ENCODE measurements at places on chromosomes 4 and X.

GRCh38 chrX:39889704-39890103 lies 208.1 kb downstream of the BCOR start:
- no peak for DNase-seq

DNA sequence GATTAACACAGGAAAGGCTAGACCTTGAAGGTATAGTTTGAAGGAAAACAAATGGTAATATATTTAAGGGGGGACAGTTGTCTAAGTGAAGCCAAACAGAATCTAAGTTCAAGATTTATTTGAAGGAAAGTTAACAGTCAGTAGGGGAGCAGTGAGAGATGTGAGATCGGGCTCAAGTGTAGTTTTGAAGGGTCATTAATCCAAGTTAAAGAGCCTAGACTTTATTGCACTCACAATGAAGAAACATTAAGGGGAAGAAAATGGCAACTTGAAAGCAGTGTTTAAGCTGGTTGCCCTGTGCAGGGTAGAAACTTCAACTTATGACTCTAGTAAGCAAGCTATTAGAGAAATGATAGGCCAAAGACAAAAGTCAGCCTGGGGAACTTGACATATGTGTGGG lies 1952.2 kb downstream of the PCDH7 start:
- DNase-seq: no peak

DNA sequence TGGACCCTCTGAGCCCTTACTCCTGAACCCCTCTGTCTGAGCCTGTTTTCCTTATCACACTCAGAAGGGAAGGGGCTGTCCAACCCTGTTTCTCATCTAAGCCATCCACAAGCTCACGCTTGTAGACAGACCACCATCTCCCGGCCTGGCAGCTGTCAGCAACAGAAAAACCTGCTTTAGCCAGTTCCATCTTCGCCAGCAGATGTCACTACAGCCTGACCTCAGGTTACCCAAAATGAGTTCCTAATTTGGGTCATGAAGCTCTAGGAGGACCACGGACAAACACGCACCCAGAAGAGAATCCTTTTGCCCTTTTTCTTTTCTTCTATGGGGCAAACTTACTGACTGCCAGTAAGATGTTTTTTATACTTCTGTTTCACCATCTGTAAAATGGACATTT lies 445.4 kb downstream of the BCOR start:
- DNase-seq: no peak

GRCh38 chr4:24519649-24520048 lies 64.7 kb downstream of the DHX15 start:
- no peak for DNase-seq

DNA sequence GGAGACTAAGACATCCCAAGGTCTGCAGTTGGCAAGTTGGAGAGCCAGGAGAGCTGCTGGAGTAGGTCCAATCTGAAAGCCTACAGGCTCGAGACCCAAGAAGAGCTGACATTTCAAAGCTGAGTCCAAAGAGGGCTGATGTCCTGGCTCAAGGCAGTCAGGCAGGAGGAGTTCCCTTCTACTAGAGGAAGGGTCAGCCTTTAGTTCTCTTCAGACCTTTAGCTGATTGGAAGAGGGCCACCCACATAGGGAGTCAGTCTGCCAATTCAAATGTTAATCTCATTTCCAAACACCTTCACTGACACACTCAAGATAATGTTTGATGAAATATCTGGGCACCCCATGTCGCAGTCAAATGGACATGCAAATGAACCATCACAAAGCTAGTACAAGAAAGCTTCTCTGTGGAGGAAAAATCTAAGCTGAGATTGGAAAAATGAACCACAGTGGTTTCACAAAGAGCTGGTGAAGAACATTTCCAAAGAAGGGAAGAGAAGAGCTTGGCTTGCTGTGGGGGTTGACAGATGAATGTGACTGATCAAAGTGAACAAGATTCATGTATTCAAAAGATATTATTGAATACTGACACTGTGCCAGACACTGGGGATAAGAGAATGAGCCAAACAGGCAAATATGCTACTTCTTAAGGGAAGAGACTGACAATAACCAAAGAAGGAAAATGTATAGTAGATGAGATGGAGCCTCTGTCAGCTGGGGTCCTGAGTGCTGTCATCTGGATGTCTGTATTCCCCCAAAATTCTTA lies 61.2 kb downstream of the STK32B start:
- no peak for DNase-seq

- peak; percentile 37 for DNase-seq
These were observed 41.7 kb downstream of the ITM2A start for GRCh38 chrX:79325263-79325958.

DNA sequence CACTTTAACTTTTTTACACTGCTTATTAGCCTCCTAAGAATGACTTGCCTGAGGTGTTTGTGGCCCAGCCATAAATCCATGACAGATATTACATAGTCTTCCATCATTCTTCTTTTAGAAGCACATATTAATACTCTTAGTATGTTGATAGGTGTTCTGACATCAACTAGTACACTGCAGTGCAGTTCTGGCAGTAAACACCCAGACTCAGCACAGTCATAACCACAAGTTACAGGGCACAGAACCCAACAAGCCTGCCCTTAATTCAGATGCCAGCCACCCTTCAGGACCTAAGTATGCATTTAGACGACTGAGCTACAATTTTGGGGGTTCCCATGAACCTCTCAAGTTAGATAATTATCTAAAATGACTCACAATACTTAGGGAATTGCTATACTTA lies 36.5 kb upstream of the GUCY1B1 start:
- DNase-seq: no peak

DNA sequence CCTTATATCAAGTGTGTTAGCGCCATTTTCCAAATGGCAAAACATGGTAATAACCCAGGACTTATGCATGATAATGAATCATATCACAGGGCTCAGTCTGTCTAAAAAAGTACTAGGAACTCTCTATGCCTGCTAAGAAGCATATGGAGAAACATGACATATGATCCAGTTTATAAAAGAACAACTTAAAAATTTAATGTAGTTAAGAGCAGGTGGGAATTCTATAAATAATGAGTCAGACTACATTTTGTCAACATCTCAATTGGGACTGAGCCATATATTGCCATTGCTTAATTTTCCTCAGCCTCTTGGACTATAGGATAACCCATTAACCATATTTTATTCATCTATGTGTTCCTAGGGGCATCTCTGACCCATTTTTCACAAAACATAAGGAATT lies 360.4 kb upstream of the AGA start:
- no peak for DNase-seq

DNA sequence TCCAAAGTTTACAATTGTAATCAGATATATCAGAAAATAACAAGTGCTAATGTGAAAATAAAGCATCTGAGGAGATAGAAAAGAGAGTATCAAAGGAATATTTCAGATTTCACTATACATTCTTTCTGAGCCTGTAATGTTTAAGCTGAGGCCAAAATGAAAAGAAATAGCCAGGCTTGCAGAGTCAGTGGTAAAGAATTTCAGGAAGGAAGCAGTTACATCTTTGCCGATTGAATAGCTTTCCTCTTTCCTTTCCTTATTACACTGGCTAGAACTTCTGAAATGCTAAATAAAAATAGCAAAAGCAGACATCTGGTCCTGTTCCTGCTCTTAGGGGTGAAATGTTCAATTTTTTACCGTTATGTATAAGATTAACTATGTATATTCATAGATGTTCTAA lies 1441.6 kb upstream of the PCDH7 start:
- DNase-seq: no peak

DNA sequence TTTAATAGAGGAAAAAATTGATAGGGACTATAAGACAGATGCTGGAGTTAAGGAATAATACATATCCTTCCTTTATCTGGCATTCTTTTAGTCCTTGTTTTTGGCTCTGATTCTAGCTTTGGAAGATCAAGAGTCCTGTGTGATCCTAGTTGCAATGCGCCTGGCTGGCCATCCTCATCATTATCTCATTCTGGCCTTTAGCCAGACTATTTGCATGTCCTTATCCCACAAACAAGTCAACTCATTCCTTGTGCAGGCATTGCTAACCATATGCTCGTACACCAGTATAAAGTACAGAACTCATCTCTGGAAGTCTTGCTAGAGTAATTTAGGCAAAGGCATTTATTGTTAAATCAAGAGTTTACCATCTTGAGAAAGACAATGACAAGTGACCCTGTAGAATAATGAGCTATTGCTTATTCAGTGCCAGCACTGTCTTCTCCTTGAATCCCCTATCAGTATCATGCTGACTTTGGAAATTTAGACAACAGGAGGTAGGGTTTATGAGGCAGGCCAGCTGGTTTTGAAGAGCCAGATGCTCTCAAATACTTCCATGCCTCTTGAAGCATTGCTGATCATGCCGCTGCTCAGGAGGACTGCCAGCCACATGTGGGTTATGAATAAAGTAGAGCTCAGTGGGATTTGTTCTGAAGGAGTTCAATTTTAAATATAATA lies 1730.3 kb upstream of the TENM3 start:
- DNase-seq: no peak
